Tibial nerve (tissue), 4 donors: ENCODE measurements at places on chromosomes 11 and 22.

- no peak for DNase-seq
- H3K4me1 ChIP-seq = no peaks in the 10 kb centered on the region
- peaks cover under 1% of the 10 kb centered on the region for H3K36me3 ChIP-seq
- no peaks in the 10 kb centered on the region for H3K27me3 ChIP-seq
- peak overlapping the region; percentile 87 for H3K4me3 ChIP-seq
Measured at GRCh38 chr22:20436307-20436767, 1.3 kb downstream of the SCARF2 start.

- H3K4me3 ChIP-seq = no peak overlapping the region
- peaks cover 14% of the 10 kb centered on the region for H3K36me3 ChIP-seq
- no peak for DNase-seq
- H3K27me3 ChIP-seq = no peaks in the 10 kb centered on the region
Measured at GRCh38 chr11:19970944-19971343, 189.3 kb downstream of the DBX1 start.

- no peaks in the 10 kb centered on the region for H3K4me1 ChIP-seq
- H3K4me3 ChIP-seq = no peak overlapping the region
- no peak overlapping the region for H3K27ac ChIP-seq
- H3K36me3 ChIP-seq = no peaks in the 10 kb centered on the region
Measured at GRCh38 chr11:117497206-117497951, 169.7 kb downstream of the CEP164 start.

GRCh38 chr11:47943721-47944586 is 36.4 kb upstream of the PTPRJ start:
- H3K4me3 ChIP-seq = no peak overlapping the region
- no peaks in the 10 kb centered on the region for H3K4me1 ChIP-seq
- no peak overlapping the region for H3K27ac ChIP-seq
- DNase-seq = no peak
- no peaks in the 10 kb centered on the region for H3K36me3 ChIP-seq

DNA sequence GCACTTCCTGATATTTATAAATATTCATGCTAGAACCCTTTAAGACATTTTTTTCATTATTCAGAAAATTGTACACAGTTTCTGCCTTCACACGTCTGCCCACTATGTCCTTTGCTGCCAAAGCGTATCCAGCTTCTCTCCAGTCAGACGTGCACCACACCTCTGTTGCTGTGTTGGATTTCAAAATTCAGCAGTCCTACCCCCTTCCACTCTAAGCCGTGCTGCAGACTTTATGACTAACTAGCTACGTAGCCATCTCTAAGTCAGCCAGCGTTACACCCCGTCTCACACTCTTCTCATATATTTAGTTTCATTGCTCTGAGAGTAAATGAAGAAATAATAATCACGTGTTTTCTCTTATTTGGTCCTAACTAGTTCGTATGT is 28.2 kb upstream of the OPCML start:
- H3K4me1 ChIP-seq = no peaks in the 10 kb centered on the region
- H3K27ac ChIP-seq = no peak overlapping the region
- H3K4me3 ChIP-seq = no peak overlapping the region
- H3K27me3 ChIP-seq = no peaks in the 10 kb centered on the region
- no peaks in the 10 kb centered on the region for H3K36me3 ChIP-seq

DNA sequence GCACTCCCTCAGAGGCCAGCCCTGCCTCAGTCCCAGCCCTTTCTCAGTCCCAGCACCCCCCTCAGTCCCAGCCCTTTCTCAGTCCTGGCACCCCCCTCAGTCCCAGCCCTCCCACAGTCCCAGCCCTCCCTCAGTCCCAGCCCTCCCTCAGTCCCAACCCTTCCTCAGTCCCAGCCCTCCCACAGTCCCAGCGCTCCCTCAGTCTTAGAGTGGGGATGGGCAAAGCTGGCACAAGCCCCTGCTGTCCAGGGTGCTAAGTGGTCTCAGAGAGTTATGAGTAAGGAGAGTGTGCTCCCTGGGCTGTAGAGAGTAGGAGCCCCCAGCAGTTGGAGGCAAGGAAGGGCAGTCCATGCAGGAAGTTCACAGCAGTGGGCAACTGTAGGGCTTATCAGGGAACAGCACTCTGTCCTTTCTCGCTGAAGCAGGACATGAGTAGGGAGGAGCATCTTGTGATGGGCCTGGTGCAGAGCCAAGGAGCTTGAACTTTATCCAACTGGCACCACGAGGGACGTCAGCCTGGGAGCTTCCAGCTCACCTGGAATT is 51.4 kb upstream of the CRYBB3 start:
- no peaks in the 10 kb centered on the region for H3K27me3 ChIP-seq
- no peak overlapping the region for H3K4me3 ChIP-seq
- no peak overlapping the region for H3K27ac ChIP-seq
- H3K4me1 ChIP-seq = no peaks in the 10 kb centered on the region

DNA sequence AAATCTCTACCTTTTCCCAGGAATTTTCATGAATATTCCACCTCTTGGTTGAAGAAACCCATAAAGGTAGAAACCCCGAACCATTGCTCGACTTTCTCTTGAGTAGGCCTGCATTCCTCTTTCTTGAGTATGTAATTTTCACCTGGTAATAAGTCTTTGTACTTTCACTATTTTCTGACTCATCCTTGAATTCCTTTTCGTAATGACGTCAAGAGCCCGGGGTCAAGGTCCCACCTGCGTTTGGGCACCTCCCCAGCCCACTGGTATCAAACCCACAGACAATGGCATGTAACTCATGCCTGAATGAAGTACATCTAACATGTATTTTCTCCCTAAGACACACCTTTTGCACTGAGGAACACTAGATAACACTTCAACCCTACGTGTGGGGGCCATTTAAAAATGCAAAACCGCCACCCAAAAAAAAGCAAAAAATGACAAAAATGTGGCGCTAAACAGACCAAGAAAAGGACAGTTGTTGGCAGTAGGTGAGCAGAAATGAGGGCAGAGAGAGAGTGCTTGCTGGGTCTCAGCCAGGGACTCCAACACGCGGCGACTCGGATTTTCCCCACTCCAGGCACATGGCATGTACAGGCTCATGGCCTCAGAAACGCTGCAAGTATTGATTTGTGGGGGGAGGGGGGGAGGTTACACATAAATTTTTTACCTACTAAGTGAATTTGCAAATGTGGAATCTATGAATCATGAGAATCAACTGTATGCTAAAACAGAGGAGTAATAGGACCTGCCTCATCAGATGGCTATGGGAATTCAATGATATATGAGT is 4.1 kb upstream of the C11orf24 start:
- no peak overlapping the region for H3K4me3 ChIP-seq
- DNase-seq = no peak
- no peaks in the 10 kb centered on the region for H3K36me3 ChIP-seq
- peaks cover 11% of the 10 kb centered on the region for H3K4me1 ChIP-seq

- no peak for DNase-seq
- no peak overlapping the region for H3K27ac ChIP-seq
- H3K36me3 ChIP-seq = no peaks in the 10 kb centered on the region
- H3K4me1 ChIP-seq = no peaks in the 10 kb centered on the region
- H3K27me3 ChIP-seq = no peaks in the 10 kb centered on the region
Measured at GRCh38 chr22:23514322-23515038, 65.6 kb downstream of the IGLL1 start.

DNA sequence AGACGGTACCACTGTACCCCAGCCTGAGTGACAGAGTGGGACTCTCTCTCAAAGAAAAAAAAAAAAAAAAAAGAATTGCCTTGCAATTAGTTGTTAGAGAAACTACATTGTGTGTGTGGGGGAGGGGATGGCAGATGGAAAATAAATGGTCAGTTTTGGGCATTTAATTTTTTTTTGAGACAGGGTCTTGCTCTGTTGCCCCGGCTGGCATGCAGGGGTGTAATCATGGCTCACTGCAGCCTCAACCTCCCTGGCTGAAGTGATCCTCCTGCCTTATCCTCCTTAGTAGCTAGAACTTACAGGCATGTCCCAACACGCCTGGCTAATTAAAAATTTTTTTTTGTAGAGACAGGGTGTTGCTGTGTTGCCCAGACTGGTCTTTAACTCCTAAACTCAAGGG is 36.4 kb downstream of the WEE1 start:
- no peaks in the 10 kb centered on the region for H3K27me3 ChIP-seq
- H3K4me1 ChIP-seq = peaks cover 5% of the 10 kb centered on the region
- H3K36me3 ChIP-seq = no peaks in the 10 kb centered on the region
- no peak for DNase-seq

DNA sequence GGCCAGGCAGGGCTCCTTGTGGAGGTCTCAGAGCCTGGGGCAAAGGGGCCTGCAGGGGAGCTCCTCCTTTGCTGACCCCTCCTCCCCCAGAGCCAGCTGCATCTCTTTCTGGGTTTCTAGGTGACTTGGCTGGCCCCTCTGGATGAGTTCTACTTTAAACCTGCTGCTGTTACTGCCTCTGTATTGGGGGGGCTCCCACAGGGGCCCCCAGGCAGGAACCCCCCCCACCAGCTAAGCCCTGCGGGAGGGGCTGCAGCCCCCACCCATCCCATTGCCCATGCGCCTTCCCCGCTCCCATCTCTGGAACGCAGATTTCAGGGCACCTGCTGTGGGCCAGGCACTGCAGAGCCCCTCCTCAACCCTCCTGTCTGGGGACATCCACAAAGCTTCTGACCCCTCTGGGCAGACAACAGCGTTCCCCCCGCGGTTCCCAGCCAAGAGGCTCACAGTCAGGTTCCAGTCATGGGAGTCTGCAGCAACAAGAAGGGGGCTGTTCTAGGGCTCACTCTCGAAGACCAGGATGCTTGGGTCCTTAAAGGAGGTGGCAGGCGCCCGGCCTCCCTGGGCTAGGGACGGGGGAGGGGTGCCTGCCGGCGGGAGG is 815 bp upstream of the PLCB3 start:
- H3K4me3 ChIP-seq = peak overlapping the region; percentile 46
- DNase-seq = no peak
- H3K27me3 ChIP-seq = no peaks in the 10 kb centered on the region

GRCh38 chr11:79902493-79902892 is 461.7 kb upstream of the TENM4 start:
- no peaks in the 10 kb centered on the region for H3K27me3 ChIP-seq
- H3K4me1 ChIP-seq = no peaks in the 10 kb centered on the region
- no peak overlapping the region for H3K4me3 ChIP-seq
- no peak for DNase-seq
- no peak overlapping the region for H3K27ac ChIP-seq
- H3K36me3 ChIP-seq = no peaks in the 10 kb centered on the region

GRCh38 chr11:58498464-58498863 is 9.4 kb downstream of the OR5B21 start:
- H3K4me3 ChIP-seq = no peak overlapping the region
- no peaks in the 10 kb centered on the region for H3K4me1 ChIP-seq
- H3K36me3 ChIP-seq = no peaks in the 10 kb centered on the region
- no peak for DNase-seq
- no peaks in the 10 kb centered on the region for H3K27me3 ChIP-seq

DNA sequence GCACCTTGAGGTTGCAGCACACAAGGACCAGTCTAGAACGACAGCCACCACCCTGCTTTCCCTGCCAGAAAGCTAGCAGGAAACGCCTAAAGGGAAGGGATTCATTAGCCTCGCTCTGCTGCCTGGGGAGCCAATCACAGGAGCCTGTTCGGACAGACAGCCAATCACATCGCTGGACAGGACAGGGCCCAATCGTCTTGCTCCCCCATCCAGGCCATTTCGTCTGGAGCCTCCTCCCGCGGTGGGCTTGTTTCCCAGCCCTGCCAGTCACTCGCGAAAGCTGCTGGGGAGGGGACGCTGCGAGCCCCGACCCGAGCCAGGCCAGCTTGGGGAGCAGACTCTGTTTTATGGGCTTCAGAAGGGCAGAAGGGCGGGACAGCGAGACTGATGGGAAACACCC is 79.8 kb upstream of the NCAM1 start:
- DNase-seq = no peak
- H3K27ac ChIP-seq = no peak overlapping the region
- H3K27me3 ChIP-seq = no peaks in the 10 kb centered on the region
- no peaks in the 10 kb centered on the region for H3K36me3 ChIP-seq

DNA sequence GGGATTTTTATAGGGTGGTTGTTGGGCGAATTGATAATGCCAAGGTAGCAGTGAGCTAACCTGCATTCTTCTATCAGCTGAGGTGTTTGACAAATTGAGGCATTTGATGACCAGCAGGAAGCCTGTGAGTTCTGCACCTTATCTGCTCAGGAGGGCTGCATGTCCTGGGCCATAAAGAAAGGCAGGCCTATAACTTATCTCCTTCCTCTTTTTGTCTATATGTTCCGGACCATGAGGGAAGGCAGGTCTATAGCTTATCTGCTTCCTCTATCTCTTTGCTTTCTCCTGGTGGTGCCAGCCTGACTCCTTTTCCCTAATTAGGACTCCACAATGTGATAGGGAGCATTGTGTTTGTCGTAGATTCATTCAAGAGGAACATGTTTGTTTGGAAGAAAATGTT is 8.6 kb upstream of the JAM3 start:
- H3K4me1 ChIP-seq = no peaks in the 10 kb centered on the region
- H3K4me3 ChIP-seq = no peak overlapping the region
- H3K27ac ChIP-seq = no peak overlapping the region
- H3K27me3 ChIP-seq = no peaks in the 10 kb centered on the region

- H3K36me3 ChIP-seq = no peaks in the 10 kb centered on the region
- H3K4me3 ChIP-seq = no peak overlapping the region
- no peak overlapping the region for H3K27ac ChIP-seq
Measured at GRCh38 chr11:27783701-27784355, 83.6 kb upstream of the BDNF start.

GRCh38 chr22:37967147-37967546 is 13.6 kb downstream of the POLR2F start:
- peak overlapping the region; percentile 51 for H3K27ac ChIP-seq
- H3K36me3 ChIP-seq = peaks cover 64% of the 10 kb centered on the region
- H3K27me3 ChIP-seq = no peaks in the 10 kb centered on the region

DNA sequence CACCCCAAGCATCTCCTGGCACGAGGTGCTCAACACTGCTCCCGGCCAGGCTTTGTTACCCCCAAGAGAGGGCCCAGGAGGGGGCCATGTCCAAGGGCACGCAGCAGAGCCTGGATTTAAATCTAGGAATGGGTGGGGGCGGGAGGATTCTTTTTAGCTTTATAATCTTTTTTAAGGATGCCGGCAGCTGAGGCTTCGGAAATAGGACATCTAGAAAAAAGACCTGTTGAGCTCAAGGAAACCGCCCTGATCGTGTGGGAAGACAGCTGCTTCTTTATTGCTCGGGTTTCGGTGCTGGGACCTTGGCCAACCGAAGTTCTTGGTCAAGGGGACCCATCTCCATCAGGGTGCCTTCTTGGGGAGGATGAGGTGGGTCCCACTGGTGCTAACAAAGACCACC is 317.9 kb downstream of the CTTN start:
- H3K27me3 ChIP-seq = no peaks in the 10 kb centered on the region
- H3K36me3 ChIP-seq = no peaks in the 10 kb centered on the region
- no peak for DNase-seq
- no peak overlapping the region for H3K27ac ChIP-seq
- H3K4me3 ChIP-seq = no peak overlapping the region
